ENCODE measurements at places on chromosomes 12 and 14.

- DNase-seq: no peak
Observed at GRCh38 chr12:50753232-50753769, 10.6 kb upstream of the ATF1 start.

DNA sequence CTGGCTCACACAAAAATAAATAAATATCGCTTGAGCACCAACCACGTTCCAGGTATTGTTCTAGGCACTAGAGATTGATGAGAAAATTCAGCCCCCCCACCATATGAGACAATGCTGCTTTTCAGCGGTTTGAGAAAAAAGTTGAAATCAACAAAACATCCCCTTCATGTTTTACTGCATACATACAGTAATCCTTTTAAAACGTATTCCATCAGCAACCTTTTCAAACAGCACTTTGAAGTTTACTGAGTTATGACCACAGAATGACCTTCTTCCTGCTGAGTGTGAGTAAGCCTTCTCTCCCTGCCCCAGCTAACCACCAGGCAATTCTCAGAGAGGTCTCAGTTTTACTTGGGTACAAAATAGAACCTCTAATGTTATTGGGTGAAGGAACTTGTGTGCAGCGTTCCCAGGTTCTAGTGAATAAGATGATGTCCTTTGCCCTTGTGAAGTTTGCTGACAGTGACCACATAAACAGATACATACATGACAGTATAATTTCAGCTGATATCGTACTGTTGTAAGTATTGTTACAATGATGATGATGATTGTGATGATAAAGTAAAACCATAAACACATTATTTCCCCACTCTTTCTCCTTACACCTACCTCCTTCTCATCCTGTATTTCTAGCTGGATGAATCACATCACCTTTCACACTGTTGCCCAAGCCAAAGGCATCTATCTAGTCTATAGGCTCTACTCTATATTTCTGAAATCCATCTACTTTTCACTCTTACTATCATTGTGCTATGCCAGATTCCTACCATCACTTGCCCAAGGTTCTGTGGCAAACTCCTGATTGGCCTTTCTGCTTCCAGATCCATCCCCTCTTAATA, 124.4 kb upstream of the KRR1 start:
- no peak for DNase-seq

- DNase-seq: no peak
Observed at GRCh38 chr14:52551205-52551604, 1.1 kb downstream of the TXNDC16 start.

- no peak for DNase-seq
Observed at GRCh38 chr12:79407671-79408622, 282.8 kb downstream of the PAWR start.

DNA sequence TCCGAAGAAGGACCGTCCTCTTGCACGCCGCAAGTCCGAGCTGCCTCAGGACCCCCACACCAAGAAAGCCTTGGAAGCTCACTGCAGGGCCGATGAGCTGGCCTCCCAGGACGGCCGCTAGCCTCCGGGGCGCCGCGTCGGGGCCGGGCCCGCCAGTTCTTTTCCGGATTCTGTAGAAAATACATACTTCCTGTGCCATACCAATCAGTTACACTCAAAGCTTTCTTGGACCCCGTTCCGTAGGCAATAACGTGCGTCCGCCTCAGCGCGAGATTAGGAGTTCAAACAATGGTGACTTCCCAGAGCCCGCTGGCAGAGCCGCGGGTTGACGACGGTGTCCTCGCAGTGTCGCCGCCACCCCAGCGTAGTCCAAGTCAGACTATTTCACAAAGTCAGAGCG, 39.2 kb upstream of the DYNC1H1 start:
- DNase-seq: no peak

- DNase-seq: no peak
Observed at GRCh38 chr12:97790281-97790680, 327.7 kb downstream of the RMST start.

GRCh38 chr14:99947695-99948094, 117.5 kb upstream of the EVL start:
- DNase-seq: no peak

DNA sequence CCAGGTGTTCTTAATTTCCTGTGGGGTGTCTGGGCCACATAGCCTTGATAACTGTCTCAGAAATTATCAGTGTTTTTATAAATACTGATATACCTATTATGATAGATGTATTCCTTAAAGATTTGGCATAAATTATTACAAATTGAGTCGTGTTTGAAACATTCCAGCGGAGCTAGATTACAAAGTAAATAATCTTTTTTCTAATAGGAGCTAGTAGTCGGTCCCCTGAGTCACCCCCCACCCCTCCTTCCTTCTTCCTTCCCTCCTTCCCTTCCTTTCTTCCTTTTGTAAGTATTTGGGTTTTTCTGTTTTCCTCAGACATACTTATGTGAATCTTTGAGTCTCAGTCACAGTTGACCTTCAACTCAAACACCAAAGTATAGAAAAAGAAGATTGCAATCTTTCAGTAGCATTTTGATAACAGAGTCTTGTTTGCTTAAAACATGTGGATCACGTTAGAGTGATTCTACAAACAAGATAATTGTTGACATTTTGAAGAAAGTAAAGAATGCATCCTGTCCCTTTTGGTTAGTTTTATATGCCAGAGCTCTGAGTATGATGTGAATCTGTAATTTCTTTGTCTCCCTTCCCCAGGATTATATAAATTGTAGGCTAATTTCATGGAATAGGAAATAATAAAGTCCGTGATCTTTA, 264.0 kb downstream of the FUT8 start:
- no peak for DNase-seq

DNA sequence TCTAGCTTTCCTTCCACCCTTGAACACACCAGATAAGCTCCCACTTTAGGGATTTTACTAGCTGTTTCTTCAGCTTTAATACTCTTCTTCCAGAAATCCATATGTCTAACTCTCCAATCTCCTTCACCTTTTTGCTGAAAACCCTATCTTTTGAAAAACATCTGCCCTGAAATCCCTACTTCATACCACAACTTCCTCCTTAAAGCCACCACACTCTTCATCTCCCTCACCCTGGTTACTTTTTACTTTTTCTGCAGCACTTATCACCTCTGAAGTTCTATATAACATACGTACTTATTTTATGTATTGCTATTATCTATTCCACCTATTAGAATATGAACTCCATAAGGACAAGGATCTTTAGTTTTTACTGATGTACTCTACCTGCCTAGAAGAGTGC, 28.6 kb upstream of the PTPRQ start:
- DNase-seq: no peak

GRCh38 chr12:107359382-107359781, 266.0 kb upstream of the CRY1 start:
- no peak for DNase-seq

DNA sequence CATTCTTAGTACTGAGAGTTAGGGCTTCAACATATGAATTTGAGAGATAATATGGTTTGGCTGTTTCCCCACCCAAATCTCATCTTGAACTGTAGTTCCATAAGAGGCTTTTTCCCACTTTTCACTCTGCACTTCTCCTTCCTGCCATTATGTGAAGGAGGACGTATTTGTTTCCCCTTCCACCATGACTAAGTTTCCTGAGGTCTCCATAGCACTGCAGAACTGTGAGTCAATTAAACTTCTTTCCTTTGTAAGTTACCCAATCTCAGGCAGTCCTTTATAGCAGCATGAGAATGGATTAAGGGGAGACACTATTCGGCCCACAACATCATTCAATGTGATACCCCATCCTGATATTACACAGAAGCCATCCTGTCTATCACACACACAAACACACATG, 36.8 kb upstream of the ALG10B start:
- DNase-seq: no peak

DNA sequence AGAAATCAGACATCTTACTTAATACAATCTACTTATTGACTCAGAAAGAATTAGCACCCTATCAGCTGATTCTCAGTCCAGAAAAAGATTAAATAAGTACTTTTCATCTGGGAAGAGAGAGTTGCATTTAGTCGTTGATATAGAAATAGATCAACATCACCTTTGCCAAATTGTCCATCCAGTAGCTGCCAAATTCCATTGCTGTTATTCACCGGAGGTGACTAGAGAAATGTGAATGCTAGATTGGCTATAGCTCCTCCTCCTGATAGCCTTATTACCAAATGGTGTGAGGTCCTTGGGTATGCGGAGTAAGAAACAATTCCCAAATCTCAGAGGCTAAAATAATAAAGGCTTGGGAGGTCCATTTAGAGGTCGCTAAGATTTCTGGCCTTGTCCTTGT, 723.3 kb upstream of the FLRT2 start:
- no peak for DNase-seq

- no peak for DNase-seq
Observed at GRCh38 chr14:91119556-91120311, 5.9 kb downstream of the DGLUCY start.

DNA sequence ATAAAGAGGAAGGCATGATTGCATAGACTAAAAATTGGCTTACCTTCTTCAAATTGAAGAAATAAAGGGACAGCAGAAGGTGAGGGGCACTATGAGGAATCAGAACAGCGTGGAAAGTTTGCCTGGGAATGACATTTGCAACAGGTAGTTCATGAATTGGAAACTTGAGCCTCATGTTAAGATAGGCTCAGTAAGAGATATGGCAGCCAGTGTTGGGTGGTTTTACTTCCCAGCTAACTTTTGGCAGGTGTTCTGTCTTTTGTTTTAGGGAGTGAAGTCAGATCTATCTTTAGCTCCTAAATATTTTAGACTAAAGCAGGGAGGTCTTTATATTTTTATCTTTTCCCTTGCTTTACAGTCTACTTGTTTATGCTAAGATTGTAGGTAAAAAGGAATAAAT, 122.4 kb downstream of the ANO6 start:
- no peak for DNase-seq

DNA sequence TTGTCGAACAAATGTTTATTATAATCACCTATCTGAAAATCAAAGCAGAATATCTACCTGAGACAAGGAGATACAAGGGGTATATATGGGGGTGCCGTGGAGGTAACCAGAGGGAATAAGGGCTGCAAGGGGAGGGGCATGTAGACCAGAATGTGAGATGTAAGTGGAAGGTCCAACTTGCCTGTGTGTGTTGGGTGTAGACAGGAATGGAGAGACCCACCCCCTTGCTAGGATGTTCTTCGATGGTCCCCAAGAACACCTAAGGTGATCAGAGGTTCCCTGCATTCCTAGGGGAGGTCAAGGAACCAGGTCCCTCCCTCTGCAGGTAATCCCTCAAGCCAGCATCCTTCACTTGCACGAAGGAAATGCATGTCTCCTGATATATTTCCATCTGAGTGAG, 167.9 kb downstream of the DICER1 start:
- DNase-seq: no peak

- DNase-seq: no peak
Observed at GRCh38 chr12:79916826-79917225, 18.1 kb downstream of the PPP1R12A start.

GRCh38 chr14:60757567-60758002, 23.0 kb downstream of the MNAT1 start:
- no peak for DNase-seq

GRCh38 chr14:20631880-20632389, 9.6 kb downstream of the OR6S1 start:
- DNase-seq: no peak

DNA sequence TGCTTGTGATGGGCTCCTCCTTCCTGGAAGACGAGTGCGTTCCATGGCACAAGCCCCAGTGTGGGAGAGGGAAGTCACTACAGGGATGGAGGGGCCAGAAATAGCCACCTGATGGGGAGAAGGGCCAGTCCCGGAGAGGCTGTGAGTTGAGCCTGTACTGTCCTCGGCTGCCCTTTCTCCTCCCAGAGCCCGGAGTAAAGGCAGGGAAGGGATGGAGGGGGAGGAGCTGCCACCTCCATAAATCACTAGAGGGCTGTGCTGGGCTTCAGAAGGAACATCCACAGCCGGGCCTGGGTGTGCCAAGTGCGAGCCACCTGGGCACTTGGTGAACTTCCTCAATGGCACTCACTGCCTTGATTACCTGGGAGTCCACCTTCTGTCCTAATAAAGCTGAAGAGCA, 110.1 kb downstream of the RBM19 start:
- no peak for DNase-seq

DNA sequence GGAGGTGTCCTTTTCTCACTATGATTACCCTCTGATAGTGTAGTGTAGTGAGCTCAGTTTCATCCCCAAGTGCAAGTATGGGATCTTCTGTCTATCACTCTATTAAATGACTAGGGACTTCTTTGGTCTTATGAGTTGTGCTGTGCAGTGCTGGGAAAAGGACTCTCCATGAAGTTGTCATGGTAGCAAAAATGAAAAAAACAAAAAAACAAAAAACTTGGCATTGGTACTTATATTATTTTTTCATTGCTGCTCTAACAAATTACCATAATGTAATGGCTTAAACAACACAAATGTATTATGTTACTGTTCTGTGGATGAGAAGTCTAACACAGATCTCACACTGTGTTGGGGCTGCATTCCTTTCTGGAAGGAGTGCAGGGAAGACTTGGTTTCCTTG, 393.1 kb upstream of the NOVA1 start:
- no peak for DNase-seq

- DNase-seq: no peak
Observed at GRCh38 chr14:102633906-102634595, 41.6 kb downstream of the RCOR1 start.

DNA sequence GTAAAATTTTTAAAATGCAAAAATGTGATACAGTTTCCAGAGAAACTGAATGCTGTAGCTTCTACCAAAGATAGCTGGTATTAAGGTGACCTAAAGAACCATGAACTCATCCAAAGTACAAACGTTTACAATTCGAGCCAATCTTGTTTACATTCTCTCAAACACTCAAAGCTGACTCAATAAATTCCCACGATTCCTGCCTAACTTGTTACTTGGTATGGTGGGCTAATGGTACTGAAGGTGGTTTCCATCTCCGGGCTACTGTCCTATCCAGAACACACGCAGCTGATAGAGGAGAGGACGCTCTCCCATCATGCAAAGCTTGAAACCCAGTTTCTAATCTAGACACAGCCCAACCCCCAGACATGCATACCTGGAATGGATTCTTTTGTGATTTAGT, 31.5 kb downstream of the RAD9B start:
- DNase-seq: no peak

- no peak for DNase-seq
Observed at GRCh38 chr12:57604454-57604991, at the start of gene DTX3. DTX3 (plus strand) TSS chr12:57604824; CDS start chr12:57606518, 1,694 bp downstream.

GRCh38 chr14:65241125-65241752, 138.9 kb upstream of the MAX start:
- DNase-seq: no peak

DNA sequence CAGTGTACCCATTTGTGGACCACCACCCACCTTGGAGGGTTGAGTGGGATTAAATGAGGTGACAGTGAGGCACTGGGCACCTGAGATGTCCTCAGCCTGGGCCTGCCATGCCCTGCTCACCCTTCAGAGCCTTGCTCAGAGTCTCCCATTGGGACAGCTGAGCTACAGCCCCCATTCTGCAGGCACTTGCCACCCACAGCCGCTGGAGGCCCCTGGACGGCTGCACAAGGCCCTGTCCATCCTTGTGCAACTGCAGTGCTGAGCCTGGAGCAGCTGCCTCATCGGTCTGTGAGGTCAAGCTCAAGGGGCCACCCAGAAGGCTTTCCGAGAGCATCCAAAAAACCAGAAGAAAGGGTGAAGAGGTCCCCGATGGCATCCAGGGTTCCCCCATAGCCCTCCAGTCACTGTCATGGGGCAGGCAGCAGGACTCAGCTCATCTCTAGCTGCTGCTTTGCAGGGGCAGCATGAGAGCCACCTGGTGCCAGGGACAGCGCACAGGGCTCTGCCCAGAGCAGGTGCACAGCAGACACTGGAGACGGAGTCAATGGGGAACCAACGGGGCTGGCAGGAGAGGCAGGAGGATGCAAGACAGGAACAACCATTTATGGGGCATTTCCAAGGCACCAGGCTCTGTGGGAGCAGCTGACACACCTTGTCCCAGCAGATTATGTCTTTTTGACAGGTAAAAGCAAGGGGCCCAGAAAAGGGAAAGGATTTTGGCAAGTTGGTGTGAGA, 84.6 kb downstream of the ARL6IP4 start:
- no peak for DNase-seq

GRCh38 chr14:24323341-24323740, 11.5 kb downstream of the ADCY4 start:
- DNase-seq: no peak
